ENCODE measurements at places on chromosomes 12 and 14.

DNA sequence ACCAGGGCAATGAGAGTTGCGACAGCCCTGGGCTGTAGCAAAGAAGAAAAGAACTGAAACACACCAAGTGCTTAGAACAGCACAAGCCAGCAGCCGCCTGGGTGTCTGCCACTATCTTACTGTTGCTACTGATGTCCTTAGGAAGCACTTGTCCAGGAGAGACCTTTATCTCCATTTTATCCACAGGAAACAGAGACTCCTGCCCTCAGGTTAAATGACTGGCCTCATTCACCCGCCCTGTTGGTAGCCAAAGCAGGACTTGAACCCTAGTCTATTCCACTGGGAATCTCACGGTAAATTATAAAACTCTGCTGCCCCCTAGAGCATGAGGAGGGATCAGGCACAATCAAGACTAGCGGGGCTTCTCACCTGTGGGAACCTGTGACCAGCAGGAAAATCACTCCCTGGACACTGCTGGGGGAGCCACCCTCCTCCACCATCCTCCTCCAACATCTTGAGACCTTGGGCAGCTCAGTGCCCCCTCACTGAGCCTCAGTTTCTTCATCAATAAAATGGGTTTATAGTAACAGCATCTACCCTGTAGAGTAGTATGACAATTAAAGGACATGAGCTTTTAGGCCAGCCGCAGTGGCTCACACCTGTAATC is 20.5 kb upstream of the TESC start:
- peak; percentile 11 for DNase-seq

DNA sequence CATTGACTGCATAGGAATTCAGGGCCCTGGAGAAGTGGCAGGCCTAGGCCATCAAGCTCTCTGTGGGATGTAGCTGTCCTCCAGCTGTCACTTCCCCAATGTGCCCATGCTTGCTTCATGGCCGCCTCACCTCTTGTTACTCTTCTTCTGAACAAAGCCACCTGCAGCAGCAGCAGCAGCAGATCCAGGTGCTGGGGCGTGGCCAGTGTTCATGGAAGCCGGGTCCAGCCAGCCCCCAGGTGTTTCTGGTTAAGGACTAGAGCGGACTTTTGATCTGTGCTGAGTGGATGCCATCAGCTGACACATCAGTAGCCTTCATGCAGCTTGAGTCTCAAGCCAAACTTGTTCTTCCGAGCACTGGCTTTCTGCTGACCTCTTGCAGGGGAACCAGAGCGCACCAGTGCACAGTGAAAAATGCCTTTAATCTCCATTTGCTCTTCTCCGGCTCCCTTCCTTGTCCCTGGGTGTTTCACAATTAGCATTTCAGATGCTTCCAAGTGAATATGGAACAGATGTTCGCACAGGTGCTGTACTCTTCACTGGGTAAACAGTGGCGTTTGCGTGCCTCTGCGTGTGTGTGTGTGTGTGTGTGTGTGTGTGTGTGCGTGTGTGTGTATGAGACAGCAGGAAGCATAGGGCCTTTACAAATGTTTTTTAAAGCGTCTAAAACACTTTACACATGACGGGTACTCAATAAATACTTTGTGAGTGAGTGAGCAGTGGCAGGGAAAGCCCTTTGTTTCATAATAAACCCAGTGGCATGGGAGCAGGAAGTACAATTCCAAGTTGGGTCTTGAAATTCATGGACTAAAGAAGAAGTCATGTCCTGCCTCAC is 20.1 kb downstream of the TPCN1 start:
- DNase-seq: no peak

DNA sequence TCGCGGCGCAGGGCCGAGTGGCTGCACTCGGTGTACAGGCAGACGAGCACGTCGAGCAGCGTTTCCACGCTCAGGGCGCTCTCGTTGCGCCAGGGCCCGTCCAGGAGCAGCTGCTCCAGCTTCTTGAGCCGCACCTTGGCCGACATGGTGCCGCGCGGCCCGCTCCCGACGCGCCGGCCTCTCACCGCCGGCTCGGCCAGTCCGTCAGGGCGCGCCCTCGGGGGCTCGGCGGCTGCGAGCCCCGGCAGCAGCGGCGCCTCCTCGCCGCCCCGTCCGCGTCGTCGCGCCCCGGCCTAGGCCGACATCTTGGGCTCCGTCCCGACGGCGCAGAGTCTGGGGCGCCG is 349 bp downstream of the CDC42BPB start:
- no peak for DNase-seq

DNA sequence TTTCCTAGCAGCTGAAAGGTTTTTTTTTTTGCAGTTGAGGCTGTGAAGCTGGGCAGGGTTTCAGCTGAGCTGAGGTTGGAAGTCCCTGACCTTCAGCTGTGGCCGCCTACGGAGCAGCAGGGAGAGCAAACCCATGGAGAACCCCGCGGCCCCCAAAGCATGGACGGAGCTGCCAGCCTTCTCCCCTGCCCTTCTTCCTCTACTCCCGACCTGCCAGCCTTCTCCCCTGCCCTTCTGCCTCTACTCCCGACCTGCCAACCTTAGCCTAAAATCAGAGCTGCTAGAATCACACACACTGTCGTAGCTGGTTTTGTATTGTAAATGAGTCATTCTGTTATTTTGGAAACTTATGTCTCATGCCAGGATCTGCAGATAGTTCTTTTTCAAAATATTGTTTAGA is 74.6 kb downstream of the PPP2R5C start:
- DNase-seq: no peak

DNA sequence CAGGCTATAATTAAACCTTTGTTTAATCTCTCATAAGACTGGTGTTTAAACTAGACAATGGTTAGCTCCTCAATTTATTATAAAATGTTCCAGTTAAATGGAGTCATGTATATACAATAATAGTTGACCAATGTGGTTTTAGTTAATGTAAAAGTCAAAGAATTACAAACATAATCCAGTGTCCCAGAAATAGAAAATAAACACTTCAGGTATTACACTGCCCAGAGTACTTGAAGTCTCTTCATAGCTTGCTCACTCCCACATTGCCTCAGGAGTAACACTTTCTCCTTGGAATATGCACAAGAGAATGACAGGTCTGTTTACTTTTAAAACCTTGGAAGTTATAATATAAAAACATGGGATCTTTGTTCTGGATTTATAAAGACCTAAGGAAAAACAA is 60.5 kb downstream of the SLC38A1 start:
- DNase-seq: no peak

- DNase-seq: no peak
Measured at GRCh38 chr12:110741341-110742095, 1.2 kb downstream of the PPP1CC start.

DNA sequence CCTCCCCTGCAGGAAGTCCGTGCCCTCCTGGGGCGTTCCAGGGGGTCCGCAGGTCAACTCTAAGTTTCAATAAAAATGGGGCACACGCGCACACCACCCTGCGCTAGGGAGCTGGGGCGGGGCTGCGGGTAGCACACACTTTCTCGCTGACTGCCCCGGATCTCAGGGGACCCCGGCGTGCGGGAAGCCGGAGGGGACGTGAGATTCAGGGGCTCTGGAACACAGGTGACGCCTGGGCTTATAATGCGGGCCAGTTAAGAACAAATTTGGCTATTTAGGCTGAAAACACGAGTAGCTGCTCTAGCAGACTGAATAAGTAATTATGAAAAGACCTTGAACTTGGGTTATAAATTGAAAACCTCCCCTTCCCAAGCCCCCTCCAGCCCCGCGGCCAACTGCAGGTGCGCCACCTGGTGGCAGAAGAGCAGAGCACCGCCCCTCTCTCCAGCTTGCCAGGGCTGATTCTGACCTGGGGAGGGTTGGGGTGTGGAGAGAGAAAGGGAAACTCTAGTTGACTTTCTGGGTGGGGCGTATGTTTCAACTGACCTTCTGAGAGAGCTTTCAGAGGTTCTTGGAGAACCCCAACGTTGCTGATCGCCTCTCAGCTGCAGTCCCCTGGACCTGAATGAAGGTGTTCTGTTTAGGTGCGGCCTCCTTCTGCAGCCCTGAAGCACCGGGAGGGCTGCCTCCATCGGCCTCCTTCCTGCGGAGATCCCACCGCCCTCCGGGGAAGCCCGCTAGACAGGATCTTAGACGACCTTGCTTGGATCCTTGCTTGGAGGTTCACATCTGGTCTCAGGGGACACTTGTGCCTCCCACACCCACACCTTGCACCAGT is 118.4 kb upstream of the EVL start:
- peak; percentile 40 for DNase-seq

- DNase-seq: no peak
Measured at GRCh38 chr12:31471823-31472222, 119.1 kb downstream of the DENND5B start.

- DNase-seq: no peak
Measured at GRCh38 chr12:61676520-61676919, 583.7 kb upstream of the USP15 start.

GRCh38 chr14:99699085-99699760 is 15.1 kb downstream of the CYP46A1 start:
- DNase-seq: no peak
